Stimulated activated CD8-positive, alpha-beta memory T cell treated with anti-CD3 and anti-CD28 coated beads, Interleukin-7, amount 100 ng/mL, for 48 hours (primary cell): ENCODE measurements at places on chromosomes 3 and 15.

DNA sequence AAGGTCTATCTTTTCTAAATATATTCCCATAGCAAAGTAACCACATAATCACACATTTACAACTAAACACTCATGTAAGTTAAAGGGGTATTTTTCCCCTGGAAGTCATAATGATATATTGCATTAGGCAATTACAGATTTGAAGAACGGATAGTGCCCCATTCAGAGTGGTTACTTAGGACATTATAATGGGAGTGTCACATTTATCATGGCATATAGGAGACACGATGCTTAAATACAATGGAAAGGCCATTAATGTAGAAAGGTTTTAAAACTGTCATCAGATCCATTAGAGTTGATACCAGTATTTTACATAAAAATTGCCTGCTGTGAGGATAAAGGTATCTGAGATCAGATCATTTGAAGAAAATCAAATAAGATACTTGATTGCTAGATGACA, 582.0 kb upstream of the SEMA6D start:
- DNase-seq, result no peak

DNA sequence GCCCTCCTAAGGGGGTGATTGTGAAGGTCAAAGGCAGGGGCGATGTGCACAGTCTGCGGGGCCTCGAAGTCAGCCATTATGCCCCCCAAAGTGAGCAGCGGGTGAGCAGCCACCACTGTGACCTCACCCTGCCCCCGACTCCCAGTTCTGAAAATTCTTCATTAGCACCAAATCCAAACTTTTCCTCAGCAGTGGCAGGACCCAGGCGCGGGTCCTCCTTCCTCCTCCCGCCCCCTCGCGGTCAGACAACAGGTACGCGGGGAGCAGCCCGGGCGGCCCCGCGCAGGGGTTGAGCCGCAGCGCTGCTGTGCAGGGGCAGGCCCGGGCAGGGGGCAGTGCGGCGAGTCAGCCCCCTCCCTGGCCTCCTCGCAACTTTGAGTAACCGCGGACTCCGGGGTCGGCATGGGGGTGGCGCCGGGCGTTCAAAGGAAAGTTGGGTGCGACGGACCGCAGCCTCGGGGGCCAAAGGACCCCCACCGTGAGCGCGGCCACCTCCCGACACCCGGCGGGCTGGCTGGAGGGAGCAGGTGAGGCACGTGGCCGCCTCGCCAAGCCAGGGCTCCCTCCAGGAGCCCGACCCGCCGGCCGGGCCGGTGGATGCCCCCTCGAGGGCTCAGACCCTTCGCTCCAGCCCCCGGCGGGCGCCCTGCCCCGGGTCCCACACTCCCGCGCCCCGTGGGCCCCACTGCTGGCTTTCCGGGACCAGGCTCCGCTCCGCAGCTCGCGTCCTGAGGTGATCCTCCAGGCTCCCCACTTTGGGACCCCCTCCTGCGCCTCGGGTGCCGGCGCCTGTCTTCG, 49.4 kb upstream of the CCDC174 start:
- DNase-seq, result no peak

DNA sequence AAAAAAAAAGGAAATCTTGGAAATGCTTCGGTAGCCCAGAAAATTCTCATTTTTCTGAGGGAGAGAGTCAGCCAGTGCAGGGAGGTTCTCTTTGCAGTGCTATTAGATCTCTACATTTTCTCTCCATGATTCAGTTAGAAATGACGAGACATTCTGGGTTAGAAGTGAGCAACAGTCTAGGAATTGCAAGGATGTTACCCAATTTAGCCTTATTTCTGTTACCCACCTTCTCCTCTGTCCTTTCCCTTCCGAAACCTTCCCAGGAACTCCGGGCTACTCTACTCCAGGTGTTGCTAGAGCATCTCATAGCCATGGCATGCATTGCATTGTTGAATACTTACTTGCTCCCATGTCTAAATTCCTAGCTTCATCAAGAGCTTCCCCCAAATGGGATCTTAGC, 106.8 kb downstream of the EDEM1 start:
- no peak for DNase-seq

DNA sequence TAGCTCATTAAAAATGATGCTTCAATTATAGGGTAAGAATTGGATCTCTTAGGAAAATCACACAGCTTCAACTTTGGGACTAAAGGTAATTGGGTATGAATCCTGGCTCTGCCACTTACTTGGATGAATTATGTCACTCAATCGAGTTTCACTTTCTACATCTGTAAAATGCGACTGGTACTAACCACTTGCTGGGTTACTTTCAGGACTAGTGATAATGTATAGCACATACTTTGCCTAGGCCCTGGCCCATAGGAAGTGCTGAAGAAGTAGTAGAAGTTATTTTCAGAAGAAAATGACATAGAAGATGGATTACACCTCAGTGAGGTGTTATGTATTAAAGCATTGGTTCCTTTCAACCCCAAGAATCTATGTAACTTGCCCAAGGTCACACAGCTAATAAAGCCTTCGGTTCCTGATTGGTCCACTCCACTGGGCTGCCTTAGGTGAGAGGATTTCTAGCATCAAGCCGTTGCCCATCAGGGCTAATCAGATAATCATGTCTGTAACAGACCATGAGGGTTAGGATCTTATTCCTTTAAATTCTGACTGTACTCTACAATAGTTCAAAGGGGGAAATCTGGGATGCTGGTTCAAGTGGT, 29.4 kb upstream of the AP4E1 start:
- DNase-seq, result peak; percentile 26

- DNase-seq, result no peak
These were observed 73.9 kb upstream of the SLC24A5 start for GRCh38 chr15:48046813-48047438.

- DNase-seq, result no peak
These were observed 131.6 kb upstream of the MITF start for GRCh38 chr3:69607466-69608305.

DNA sequence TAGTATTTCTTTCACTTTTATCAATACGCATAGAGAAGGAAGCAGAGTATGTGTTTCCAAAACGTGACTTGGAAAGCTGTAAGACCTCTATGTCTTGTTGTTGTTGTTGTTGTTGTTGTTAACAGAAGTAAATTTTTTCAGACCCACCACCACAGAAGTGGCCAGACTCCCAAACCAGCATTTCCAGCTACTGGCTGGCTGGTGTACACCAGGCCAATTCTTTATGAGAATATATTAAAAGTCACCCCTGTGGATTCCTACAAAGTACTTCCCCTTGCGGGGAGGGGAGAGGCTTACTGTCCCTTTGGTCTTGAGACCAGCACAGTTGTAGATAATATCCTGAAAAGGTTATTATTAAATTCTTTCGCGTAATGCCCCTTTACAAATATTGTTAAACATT, 1.6 kb upstream of the FOXP1 start:
- DNase-seq, result no peak

DNA sequence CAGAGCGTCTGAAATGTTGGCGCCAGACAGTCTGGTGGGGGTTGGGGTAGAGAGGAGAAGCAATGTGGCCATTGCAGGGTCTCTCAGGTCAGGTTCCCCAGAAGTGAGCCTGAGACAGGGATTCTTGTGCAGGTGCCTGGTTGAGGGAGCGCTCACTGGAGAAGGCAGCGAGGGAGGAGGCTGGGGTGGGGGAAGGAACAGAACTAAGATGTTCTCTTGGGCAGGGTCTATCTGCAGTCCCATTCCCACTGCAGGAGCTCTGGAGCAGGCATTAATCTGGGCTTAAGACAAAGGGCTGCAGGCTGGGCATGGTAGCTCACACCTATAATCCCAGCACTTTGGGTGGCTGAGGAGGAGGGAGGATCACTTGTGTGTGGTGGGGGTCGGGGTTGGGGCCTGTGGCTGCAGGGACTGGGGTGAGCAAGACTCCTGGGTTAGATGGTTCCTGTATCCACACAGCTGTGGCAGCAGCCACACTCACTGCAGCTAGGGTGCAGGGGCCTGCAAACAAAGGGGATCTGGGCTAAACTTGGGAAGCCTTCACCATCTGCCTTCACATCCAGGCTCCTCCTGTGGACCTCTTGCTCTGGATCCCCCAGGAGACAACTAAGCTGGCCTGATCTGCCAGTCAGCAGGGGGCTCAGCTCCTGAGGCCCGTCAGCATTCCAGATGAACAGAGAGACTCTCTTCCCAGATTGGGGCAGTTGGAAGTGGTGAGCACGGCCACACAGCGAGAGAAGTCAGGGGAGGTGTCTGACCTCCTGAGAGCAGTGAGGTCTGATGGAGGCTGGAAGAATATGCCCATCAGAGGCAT, 172.5 kb downstream of the ABHD5 start:
- DNase-seq, result no peak

GRCh38 chr15:62142736-62143135, 22.3 kb downstream of the C2CD4B start:
- DNase-seq, result no peak

- DNase-seq, result no peak
These were observed 2.7 kb upstream of the KNSTRN start for GRCh38 chr15:40379853-40380252.

DNA sequence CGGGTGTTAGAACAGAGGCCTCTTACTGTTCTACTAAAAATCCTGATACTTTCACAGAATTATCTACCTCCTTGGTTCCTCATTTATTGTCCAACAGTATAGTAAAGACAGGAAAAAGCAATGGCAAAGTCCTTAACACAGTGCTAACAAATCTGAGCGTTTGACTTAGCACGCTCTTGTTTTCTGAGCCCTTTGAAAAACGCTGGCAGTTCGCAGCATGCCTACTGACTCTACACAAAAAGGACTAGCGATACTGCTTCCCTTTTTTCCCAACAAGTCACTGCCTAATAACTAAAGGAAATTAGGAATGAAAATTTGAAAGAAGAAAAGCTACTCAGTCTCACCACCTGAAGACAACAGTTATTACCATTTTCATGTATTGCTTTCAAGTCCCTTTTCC, 34.8 kb upstream of the CEMIP start:
- no peak for DNase-seq

DNA sequence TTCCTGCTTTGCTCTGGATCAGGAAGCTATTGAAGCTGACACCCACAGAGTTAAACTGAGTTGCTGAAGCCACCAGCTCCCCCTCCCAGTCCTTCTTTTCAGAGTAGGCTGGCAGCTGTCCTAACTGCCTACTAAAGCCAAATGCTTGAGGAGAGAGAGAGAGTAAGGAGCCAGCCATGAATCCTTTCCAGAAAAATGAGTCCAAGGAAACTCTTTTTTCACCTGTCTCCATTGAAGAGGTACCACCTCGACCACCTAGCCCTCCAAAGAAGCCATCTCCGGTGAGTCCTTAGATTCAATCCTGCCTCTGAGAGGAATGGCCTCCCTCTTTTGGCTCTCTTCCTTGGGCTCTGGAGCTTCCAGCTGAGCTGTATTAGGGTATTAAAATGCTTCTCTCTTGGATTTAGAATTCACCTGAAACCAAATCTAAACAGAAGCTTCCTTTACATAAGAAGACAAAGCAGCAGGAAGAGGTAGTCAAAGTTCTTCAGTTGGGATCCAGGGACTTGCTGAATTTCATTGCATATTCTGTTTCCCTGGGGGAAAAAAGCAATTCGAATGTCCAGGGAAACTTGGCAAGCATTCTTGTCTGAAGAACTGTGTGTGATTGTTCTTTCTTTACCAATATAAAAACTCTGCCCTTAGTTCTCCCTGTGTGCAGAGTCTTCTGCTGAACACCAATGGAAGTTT, at the start of gene SLC15A2:
Gene SLC15A2, plus strand, starts transcription at position 101 of the 690 bp plus-strand sequence. Its CDS starts 76 bp downstream, at position 177.
- DNase-seq, result no peak

- no peak for DNase-seq
These were observed 215.2 kb upstream of the PRICKLE2 start for GRCh38 chr3:64440498-64440897.

DNA sequence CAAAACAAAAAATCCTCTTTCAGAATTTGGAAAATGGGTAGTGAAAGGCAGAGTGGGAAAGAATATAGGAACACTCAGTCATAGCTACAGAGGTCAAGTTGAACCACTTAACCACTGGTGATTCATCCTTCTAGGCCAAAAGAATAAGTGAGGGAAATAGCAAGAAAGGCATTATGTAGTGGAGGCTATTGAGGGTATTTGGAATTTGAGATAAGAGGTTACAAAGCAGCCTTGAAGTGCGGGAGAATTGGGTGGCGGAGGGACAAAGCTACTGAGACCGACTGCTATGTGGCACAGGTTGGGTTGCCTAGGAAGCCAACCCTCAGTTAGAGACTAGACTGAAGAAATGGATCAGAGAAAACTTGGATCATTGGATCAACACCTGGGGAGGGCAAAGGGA, 109.5 kb downstream of the SYNPR start:
- DNase-seq, result no peak

DNA sequence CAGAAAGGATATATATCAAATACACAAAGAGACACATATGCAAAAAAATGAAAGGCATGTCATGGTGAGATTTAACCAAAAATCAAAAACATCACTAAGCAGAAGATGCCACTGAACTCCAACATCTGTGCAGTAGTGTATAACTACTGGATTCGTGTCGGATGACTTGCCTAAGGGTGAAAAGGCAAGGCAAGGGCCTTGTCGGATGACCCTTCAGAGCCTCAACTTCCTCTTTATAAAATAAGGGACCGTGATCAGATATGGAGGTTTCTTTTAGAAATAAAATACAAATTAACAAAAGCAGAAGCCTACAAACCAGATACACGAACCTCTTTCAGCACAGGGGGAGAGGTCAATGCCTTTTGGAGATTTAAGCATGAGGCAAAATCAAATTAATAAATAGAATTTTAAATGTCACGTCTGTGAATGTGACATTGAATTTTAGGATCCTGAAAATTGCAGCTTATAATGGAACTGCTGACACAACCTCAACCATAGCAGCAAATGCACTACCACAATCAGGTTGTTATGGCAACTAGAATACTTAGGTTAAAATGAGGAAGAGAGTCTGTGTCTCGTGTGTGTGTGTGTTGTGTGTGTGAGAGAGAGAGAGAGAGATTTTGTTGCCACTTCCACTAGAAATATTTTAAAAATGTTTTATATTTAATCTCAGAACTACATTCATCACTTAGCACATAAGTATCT, 8.3 kb upstream of the CHRM5 start:
- DNase-seq, result no peak

GRCh38 chr15:78540871-78541743, 863 bp downstream of the PSMA4 start:
- no peak for DNase-seq

GRCh38 chr3:186044968-186045367, 63.9 kb downstream of the ETV5 start:
- DNase-seq, result no peak

- no peak for DNase-seq
These were observed 87.0 kb upstream of the PPP2R3A start for GRCh38 chr3:135878501-135878900.

- no peak for DNase-seq
These were observed 2.5 kb upstream of the PLCH1 start for GRCh38 chr3:155747286-155747945.
